GM12891 (cell line): ENCODE measurements at places on chromosomes 1 and 21.

GRCh38 chr1:220890602-220891001 lies 11.4 kb downstream of the HLX start:
- no peak for DNase-seq

DNA sequence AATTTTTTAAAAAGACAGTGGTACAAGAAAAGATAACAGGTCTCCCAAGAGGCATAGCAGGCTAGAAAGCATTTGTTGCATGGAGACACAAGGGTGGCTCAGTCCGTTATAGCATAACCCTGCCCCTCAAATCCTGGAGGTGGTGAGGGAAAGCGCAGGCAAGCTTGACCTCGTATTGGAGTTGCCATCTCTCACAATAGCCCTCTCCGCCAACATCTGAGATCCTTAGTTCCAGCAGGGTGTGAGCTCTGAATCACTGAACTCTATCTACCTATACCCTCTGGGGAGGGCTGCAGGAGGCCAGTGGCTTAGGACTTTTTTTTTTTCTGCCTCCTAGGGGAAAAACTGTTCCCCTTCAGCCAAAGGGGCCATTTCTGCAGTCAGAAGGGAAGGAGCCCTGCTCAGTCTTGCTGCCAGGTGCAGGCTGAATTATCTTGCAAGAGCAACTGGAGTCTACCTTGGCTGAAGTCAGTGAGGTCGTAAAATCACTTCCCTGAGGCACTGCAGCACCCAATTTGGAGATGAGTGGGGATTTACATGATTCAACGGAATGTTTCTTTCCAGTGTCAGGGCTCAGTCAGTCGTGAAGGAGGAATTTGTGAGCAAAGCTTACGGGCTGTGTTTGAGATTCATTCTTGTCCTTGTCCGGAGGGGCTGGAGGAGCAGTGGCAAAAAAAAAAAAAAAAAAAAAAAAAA lies 17.2 kb upstream of the C8A start:
- DNase-seq = no peak

- DNase-seq = no peak
These were observed 53.5 kb upstream of the MTF2 start for GRCh38 chr1:93025572-93025971.

- DNase-seq = no peak
These were observed 14.9 kb downstream of the AK2 start for GRCh38 chr1:33021567-33022431.

DNA sequence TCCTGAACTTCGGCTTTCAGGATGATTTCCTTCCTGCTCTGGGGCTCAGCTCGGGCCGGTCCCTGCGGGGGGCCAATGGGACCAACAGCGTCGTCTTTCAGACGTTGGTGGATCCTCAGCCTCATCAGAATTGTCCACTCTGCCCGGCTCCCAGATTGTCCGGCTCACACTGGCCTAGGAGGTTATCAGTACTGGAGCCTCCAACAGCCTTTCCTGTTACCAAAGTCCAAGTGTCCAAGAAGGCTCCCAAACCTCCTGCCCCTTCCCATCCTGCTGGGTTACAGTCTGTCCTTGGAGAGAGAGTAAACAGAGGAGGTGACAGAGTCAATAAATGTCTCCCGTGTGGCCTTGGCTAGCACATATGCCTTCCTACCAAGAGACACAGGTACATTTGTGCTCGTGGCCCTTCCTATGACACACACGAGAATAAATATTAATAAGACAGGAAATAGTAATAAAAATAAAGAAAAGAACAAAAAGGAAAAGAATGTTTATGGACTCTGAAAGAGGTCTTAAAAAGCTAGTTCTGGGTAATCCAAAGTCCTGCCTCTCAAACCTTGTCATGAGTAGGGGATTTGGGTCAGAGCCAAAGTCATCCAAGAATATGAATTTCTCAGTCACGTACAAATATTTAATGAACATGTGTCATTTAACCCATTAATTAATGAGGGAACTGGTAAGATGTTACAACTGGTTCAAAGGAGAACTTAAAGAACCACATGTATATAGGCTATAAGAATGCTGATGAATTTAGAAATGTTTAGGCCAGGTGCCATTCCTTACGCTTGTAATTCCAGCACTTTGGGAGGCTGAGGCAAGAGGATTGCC lies 80.8 kb upstream of the SLC2A1 start:
- no peak for DNase-seq

- DNase-seq = no peak
These were observed 38.6 kb upstream of the POFUT2 start for GRCh38 chr21:45326169-45326851.
